ENCODE measurements at places on chromosomes 16 and 17.

GRCh38 chr16:72924927-72925630, 122.8 kb downstream of the ZFHX3 start:
- no peak for DNase-seq

GRCh38 chr17:82447876-82448275, 2.7 kb downstream of the CYBC1 start:
- no peak for DNase-seq

DNA sequence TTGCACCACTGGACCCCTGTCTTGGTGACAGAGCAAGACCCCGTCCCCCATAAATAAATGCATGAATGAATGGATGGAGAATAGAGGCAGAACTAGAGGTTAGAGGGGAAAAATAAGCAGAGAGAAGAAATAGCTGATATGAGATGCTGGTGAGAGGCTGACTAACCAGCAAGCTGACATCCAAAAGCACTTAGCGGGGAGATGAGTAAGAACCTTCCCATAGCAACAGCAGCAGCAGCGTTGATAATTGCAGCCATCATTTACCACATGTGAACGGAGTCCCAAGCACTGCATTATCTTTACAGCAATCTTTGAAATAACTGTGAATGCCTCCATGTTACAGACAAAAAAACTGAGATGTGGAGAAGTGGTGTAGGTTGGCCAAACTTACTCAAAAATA, 777.3 kb upstream of the EEF2KMT start:
- no peak for DNase-seq

- DNase-seq = no peak
Observed at GRCh38 chr17:76572201-76572910, 13.3 kb downstream of the ST6GALNAC2 start.

GRCh38 chr17:2438823-2439222, 38.0 kb upstream of the MNT start:
- no peak for DNase-seq

GRCh38 chr17:27889711-27890251, 3.4 kb downstream of the LYRM9 start:
- no peak for DNase-seq

DNA sequence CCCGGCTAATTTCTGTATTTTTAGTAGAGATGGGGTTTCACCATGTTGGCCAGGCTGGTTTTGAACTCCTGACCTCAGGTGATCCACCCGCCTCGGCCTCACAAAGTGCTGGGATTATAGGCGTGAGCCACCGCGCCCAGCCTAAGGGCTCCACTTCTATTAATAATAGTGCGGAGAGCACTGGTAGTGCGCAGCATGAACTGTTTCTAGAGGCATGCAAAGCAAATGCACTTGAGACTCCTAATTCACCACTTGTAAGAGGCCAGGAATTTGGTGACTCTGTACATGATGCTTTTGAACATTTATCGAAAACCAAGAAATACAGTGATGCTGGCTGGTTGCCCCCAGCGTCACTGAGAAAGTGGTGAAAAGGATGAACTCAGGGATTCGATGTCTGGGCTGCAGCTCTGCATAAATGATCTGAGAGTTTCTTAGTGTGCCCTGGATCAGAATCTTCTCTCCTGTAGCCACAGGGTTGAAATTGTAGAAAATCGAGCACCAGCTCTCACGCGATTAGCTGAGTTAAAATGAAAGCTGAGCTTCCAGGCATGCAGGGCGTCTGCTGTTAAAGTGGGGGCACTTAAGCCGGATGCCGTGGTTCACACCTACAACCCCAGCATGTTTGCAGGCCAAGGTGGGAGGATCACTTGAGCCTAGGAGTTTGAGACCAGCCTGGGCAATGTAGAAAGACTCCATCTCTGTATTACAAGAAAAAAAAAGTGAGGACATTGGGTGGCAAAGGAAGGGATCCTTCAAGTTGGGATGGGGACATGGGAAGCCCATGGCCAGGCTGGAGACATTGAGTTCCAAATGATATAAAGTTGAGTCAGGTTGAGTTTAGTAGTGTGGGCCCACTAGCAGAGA, 4.8 kb downstream of the RNF213 start:
- no peak for DNase-seq

DNA sequence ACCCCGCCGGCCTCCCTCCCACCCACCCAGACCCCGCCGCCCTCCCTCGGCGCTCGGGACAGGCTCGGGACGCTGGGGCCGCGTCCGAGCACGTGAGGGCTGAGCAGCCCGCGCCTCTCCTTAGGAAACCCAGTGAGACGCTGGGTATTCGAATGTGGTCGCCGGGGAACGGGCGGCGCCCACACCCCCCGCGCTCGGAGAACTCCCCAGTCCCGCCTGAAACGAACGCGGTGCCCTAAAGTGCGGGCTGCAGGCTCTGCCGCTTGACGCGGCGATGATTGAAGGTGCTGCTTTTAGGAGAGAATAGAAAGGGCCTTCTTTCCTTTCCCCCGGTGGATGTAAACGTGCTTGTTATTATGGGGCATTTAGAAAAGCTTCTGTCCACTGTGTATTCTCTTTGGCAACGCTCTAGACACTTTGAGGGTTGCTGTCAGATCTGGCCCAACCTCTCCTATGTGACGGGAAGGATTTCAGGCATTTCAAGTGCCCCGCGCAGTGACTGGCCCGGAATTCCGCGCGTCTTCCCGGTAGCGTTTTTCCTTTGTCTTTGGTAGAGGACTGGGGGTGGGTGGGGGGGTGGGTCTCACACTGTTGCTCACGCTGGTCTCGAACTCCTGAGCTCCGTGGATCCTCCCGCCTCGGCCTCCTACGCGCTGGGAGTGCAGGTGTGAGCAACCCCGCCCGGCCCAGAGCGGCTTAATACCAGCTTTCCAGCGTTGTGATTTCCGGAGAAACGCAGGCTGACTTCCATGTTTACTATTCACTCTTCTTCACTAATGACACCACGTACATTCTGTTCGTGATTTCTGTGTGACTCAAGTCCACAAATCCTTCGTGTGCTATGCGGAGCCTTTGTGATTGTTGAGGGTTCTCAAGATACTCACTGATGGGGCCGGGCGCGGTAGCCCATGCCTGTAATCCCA, 21.8 kb upstream of the FOXK2 start:
- DNase-seq = peak; percentile 50

- DNase-seq = peak; percentile 63
Observed at GRCh38 chr17:32912218-32912897, 15.6 kb upstream of the TMEM98 start.
